ENCODE measurements at places on chromosomes 7 and 10.

GRCh38 chr7:6218329-6218728, 54.1 kb downstream of the CYTH3 start:
- DNase-seq, result no peak

GRCh38 chr10:63320683-63321082, 145.1 kb downstream of the JMJD1C start:
- no peak for DNase-seq

GRCh38 chr10:615583-616152, 73.8 kb downstream of the DIP2C start:
- DNase-seq, result no peak

- DNase-seq, result no peak
Measured at GRCh38 chr7:94561841-94562514, 52.4 kb downstream of the CASD1 start.

GRCh38 chr10:98172495-98172894, 38.0 kb downstream of the R3HCC1L start:
- DNase-seq, result no peak

DNA sequence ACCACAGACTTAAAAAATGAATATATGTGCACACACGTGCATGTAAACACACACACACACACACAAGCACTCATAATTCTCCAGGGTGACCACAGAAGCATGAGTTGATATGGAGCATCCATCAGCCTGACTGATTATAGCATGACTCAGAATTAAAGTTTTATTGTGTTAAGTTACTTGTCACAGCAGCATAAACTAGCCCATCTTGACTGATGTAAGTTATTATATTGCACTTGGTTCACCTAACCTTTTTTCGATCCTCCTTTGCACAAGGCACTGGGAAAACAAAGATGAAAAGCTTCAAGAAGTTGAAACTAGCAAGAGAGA, 18.8 kb upstream of the SLC35G1 start:
- no peak for DNase-seq

DNA sequence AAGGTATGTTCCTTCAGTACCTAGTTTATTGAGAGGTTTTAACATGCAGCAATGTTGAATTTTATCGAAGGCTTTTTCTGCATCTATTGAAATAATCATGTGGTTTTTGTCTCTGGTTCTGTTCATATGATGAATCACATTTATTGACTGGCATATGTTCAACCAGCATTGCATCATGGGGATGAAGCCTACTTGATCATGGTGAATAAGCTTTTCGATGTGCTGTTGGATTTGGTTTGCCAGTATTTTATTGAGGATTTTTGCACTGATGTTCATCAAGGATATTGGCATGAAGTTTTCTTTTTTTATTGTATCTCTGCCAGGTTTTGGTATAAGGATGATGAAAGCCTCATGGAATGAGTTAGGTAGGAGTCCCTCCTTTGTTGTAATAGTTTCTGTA, 204.0 kb upstream of the GNAI1 start:
- no peak for DNase-seq

DNA sequence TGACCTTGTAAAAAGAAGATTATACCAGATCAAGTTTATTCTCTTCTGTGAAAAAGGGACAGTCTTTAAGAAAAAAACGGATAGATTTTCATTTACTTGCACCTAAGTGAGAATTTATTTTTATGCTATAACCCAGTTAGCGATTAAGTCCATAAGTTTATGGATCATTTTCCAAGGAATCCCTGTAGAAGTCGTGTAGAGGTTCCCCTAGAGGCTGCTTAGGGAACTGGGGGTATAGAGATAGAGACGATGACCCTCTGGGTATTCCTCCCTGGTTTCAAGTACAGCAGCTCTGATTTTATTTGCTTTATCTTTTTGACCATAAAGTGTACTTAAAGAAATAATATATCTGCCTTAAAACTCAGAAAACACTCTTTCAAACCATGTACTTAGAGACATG, 648.4 kb upstream of the LRRTM3 start:
- no peak for DNase-seq

GRCh38 chr10:102743588-102744373, at the start of gene WBP1L:
Gene WBP1L, plus strand, starts transcription at chr10:102743948. Its CDS starts 106 bp downstream, at chr10:102744054.
- DNase-seq, result peak; percentile 97

DNA sequence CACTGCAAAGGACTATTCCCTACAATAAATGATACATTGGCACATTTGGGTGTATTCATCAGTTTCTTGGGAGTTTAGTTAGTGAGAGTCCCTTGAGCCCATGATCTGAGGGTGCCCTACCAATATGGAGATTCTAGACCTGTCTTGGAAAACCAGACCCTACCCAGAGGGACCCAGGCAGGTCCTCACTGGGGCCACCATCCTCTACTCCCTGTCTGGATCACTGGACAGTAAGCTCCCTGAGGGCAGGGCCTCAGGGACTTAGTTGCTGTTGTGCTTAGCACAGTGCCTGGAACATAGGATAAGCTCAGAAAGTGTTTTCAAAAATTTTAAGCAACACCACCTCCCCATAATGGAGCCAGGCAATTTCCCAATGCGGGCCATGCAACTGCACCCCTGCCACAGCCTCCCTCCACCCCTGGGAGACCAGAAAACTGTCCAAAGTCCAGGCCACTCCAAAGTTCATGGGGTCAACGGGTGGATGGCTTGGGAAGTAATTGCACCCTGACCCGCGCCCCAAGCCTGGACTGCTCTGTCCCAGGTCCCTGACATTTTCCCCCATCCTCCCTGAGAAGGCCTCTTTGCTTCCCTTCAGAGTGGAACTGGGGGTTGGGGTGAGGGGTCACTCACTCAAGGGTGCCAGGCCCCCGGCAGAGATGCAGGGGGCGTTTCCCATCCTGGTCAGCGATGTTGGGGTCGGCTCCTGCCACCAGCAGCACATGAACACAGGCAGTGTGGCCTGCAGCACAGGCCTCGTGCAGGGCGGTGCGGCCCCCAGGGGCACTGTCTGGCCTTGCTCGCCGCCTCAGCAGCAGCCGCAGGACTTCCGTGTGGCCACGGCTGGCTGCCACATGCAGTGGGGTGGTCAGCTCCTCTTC, 1.0 kb downstream of the ASB10 start:
- no peak for DNase-seq

DNA sequence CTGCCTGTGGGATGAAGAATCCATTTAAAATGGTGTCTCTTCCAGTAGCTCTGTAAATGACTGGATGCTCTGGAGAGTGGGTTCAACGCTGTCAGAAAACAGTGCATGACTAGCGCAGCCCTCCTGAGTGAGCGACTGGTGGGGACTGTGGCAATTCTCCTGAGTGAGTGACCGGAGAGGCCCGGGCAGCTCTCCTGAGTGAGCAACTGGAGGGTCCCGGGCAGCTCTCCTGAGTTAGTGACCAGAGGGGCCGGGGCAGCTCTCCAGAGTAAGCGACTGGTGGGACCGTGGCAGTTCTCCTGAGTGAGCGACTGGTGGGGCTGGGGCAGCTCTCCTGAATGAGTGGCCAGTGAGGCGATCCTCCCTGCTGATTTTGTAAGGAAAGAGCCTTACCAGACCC, 85.5 kb downstream of the WDR37 start:
- DNase-seq, result no peak

DNA sequence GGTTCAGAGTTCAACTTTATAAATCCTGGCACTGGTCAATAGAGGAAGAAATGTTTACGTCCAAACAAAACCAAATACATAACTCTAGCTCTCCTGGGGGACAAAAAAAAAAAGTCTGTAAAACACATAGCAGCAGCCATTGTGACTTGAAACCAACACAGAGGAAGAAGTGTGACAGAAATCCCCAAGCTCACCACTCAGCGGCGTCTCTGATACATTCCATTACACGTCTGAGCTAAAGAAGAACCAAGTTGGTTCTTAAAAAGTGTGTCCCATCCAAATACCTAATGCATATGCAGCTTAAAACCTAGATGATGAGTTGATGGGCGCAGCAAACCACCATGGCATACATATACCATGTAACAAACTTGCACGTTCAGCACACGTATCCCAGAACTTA, 58.3 kb upstream of the NANOS1 start:
- DNase-seq, result no peak

DNA sequence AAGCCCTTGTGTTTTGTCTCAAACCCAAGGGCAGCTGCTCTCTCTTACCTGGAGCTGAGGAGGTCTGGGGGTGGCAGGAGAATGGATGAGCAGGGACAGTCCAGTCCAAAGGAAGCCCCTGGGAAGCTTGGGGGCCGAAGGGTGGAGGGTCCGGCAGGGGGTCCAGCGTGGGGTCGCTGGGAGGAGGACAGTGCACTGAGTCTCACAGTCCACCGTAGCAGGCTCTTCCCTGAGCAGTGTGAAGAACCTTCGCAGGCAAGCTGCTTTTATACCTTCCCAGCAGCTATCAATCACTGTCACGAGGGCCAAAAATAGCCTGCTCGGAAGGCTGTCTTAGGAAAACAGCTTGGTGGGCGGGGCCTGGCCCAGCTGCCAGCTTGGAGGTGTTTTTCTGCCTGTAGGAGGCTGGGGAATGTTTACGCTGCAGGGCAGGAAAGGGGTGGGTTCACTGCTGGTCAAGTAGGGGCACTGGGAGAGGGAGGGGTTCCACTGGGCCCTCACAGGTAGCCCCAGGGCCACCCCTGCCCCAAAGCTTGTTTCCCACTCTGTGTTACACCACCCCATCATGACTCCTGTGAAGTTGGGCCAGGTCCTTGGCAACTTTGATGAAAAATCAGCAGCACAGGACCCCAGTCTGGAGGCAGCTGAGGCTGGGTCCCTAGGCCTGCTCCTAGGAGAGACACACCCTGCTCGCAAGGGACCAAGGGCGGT, at the start of gene DEPP1:
TSS of gene DEPP1 (minus strand) at position 240 of the 711 bp plus-strand sequence. CDS start 779 bp downstream, outside the sequence.
- no peak for DNase-seq

GRCh38 chr10:11609492-11610093, 1.9 kb downstream of the USP6NL start:
- DNase-seq, result no peak

GRCh38 chr10:128049226-128050120, 76.8 kb downstream of the MKI67 start:
- peak; percentile 43 for DNase-seq

- DNase-seq, result no peak
Measured at GRCh38 chr7:83441-83840, 108.9 kb upstream of the FAM20C start.

DNA sequence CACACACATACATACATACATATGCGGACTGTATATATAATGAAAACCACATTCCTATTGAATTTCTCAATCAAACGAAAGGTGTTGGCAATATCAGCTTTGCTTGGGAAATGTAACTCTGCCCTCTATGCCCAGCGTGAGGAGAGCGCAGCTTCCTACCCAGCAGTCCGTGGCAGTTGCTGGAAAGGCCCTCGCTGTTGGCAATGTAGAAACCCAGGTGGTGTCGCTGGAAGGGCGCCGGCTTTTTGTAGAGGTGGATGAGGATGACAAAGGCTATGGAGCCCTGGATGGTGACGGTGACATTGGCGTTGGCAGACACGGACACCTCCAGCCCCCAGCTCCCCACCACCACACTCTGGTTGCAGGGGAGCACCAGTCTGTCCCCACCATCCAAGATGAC, 100.9 kb downstream of the ITIH5 start:
- no peak for DNase-seq

GRCh38 chr10:122703483-122704448, 4.1 kb upstream of the C10orf120 start:
- DNase-seq, result peak; percentile 42

GRCh38 chr7:150406567-150407421, 27.7 kb downstream of the ZNF775 start:
- peak; percentile 46 for DNase-seq

DNA sequence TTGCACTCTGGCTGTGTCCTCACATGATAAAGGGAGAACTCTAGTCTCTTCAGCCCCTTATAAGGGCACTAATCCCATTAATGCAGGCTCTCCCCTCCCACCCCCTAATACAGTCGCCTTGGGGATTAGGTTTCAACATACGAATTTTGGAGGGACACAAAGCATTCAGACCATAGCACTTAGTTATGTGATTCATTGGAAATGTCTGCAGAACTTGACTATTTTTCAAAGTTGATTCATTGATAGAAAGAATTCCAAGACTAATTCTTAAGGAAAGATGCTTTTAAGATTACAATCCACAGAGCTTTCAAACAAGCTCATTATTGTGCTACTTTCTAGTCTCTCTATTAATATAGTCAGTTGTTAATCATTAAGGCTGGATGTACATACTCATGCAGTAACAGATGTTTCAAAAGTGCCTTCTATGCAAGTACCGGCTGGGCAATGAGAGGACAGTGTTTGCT, 85.3 kb upstream of the RPA3 start:
- DNase-seq, result no peak

GRCh38 chr10:126521399-126521798, 133.1 kb upstream of the ADAM12 start:
- DNase-seq, result no peak

GRCh38 chr7:102897856-102898531, 14.8 kb upstream of the LRRC17 start:
- DNase-seq, result peak; percentile 15

DNA sequence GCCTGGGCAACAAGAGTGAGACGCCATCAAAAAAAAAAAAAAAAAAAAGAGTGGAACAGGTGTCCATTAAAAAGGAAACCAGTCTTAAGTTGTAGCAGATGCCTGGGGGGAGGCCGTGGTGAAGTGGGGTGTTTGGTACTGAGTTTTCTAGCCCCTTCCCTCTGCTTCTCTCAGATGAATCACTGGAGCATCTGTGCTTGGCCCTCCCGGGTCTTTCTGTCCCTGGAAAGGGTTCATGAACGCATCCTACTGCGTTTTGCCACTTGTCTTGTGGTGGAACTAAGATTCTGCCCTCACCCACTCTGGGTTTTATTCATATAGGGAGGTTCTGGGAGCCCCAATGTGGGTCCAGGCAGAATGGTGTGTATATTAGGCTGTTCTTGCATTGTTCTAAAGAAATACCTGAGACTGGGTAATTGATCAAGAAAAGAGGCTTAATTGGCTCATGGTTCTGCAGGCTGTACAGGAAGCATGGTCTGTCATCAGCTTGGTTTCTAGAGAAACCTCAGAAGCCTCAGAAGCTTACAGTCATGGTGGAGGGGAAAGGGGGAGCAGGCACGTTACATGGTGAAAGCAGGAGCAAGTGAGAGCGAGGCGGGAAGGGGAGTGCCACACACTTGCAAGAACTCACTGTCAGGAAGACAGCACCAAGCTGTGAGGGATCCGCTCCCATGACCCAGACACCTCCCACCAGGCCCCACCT, 63.5 kb downstream of the CAMK1D start:
- DNase-seq, result no peak

GRCh38 chr7:156432018-156432417, 208.6 kb upstream of the RNF32 start:
- no peak for DNase-seq

GRCh38 chr7:75534727-75535307, 42.7 kb downstream of the SPDYE5 start:
- no peak for DNase-seq

- DNase-seq, result no peak
Measured at GRCh38 chr7:72017756-72018155, 394.4 kb downstream of the CALN1 start.

Data from CD4-positive, alpha-beta T cell treated with Interleukin-1 beta for 1 hour (primary cell).